ENCODE measurements at places on chromosomes 6 and 20.

GRCh38 chr6:16092140-16092539 lies 36.7 kb upstream of the MYLIP start:
- no peak for DNase-seq

GRCh38 chr6:31740397-31741223 lies 805 bp downstream of the MSH5 start:
- no peak for DNase-seq

- DNase-seq, result no peak
Measured at GRCh38 chr6:30879684-30880427, 4.5 kb upstream of the DDR1 start.

GRCh38 chr6:54846243-54846856 lies at the start of gene FAM83B:
FAM83B (plus strand) TSS chr6:54846771; CDS start chr6:54870247, 23,476 bp downstream.
- DNase-seq, result no peak

DNA sequence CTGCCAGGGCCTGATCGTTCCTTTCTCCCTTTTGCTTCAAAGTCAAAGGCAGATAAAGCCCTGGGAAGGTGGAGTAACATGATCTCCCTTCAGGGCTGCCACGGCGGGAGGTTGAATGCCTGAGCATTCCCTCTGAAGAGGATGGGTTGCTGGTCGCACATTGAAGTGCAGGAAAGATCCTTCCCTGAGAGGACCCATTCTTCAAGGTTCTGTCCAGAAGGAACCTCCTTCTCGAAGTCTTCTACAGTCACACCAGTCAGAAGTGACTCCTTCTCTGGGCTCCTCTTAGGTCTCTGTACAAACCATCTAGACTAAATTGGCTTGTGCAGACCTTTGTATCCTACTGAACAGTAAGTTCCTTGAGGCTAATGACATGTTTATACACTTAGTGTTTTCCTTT lies 192.6 kb upstream of the VGLL2 start:
- DNase-seq, result no peak

DNA sequence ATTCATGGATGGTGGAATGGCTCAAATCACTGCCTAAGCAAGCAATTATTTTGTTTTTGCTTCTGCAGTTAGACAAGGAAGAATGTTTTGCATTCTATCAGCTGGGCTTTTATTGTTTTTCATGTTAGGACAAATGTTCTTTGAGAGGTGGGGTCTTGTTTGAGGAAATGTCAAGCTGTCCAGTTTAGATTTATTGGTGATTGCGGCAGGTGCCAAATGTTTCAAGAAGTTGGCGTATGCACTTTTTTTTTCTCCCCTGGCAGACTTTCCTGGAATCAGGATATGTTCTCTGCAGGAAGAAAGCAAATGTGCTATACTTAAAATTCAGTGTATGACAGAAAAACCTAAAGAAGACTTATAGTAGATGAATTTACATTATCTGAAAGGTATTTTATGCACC lies 81.0 kb upstream of the JAG1 start:
- no peak for DNase-seq

DNA sequence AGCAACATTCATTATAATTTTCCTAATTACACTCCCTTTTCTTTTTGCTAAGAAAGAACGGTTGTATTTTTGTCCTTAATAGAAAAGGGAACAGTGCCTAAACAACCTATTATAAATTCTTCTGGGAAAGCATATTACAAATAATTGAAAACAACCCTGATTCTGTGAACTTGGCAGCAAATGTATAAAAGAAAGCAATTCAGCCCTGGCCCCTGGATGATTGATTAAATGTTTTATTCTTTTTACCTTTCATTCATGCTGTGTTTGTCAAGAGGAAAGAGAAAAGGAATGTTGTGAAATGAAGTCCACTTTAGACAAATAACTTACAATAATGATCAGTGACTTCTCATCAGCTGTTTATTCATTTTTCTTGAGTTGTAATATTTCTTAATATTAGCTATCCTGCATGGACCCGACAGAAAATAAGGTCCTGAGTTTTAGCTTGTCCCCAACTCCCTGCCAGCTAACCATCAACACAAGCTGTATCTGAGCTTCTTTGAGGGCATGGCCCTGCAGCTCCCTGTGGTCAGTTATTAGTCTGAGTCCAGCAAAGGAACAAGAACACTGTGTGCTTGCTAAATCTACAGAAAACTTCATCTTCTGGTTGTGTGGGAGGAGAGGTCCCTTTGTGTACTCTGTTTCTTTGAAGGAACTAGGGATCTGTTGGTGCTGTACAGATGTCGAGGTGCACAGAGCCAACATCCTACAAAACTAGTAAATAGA lies 248.2 kb downstream of the LAMA2 start:
- no peak for DNase-seq

GRCh38 chr6:14035874-14036273 lies 81.7 kb upstream of the CD83 start:
- no peak for DNase-seq

DNA sequence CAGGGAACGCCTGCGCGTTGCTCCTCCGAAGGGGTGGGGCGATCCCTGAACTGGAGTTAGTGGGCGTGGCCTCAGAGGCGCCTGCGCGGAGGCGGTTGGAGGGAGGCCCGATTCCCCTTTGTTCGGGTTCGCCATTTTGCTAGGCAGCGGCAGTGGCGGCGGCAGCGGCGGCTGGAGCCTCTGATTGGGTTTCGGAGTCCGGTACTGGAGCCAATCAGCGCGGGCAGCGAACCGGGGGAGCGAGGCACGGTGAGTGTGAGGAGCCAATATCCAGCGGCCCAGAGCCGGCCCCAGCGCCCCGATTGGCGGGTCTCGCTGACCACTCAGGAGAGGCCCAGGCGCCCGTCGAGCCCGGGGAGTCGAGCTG lies at the start of gene NFYA:
Gene NFYA, plus strand, starts transcription at position 139 of the 367 bp plus-strand sequence. CDS start 6,116 bp downstream, outside the sequence.
- DNase-seq, result peak; percentile 100

GRCh38 chr20:50518270-50518721 lies 8.1 kb downstream of the PTPN1 start:
- DNase-seq, result no peak

- no peak for DNase-seq
Measured at GRCh38 chr20:6401893-6402557, 279.2 kb upstream of the FERMT1 start.

- no peak for DNase-seq
Measured at GRCh38 chr6:3285049-3285639, 26.4 kb downstream of the PSMG4 start.

- no peak for DNase-seq
Measured at GRCh38 chr6:168663041-168663440, 222.1 kb downstream of the SMOC2 start.

DNA sequence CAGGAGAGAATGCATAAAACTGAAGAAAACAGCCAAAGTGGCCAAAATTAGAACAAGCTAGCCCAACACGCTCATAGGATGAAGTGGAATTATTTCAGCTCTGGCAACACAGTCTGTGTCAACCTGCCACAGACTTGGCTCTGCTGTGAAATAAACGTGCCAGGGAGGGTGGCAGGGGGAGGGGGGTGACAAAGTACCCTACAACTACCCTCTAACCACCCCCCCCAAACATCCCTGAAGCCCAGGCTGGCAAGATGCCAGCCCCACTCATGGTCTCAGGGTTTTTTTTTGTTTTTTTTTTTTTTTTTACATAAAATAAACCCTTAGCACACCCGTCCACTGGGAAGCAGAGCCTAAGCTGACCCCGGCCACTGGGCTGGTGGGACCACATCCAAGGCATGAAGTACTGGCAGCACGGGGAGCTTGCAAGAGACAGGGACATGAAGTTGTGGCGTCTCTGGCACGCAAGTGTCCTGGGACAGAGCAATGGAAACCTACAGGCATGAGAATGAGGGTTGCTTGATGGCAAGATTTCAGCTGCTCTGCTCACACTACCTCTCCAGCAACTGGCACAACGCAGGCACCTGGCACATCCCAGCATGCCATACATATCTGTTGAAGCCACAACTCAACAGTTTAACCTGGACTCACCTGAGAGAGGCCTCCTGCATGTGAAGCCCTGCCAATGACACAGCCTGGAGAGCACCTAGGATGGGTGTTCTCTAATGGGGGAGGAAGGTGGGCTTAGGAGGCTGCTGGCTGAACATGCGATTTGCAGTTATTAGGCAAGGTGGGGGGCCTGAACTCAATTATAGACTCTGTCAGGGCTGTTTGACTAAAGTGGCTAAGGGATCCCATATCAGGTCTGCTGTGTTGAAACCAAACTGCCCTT lies 76.4 kb downstream of the TRAM2 start:
- no peak for DNase-seq

GRCh38 chr20:44050925-44051660 lies 135.9 kb downstream of the JPH2 start:
- DNase-seq, result no peak

- DNase-seq, result no peak
Measured at GRCh38 chr20:63083831-63084562, 77.2 kb upstream of the BHLHE23 start.

- no peak for DNase-seq
Measured at GRCh38 chr20:50258790-50259483, 68.3 kb downstream of the CEBPB start.

DNA sequence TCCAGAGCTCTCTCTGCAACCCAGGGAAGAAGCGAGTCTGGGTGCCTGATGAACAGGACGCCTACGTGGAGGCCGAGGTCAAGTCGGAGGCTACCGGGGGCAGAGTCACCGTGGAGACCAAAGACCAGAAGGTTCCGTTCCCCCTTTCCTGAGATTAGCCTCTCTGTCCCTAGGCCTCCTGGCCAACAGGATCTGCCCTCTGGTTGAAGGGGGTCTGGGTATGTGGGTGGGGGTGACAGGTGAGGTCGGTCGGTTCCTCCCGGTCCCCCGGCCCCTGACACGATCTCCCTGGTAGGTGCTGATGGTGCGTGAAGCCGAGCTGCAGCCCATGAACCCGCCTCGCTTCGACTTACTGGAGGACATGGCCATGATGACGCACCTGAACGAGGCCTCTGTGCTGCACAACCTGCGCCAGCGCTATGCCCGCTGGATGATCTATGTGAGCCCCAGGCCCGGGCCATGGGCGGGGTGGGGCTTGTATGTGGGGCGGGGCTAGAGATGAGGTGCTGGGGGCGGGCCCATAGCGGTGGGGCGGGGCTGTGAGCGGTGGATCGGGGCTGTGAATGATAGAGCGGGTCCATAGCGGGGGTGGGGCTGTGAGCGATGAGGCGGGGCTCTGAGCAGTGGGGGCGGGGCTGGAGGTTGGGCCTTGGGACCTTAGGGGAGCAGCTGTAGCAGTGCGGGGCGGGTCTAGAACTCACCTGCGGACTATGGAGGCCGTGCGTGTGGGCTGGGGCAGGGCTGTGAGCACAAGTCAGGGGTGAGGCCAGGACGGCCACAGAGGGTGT lies 23.9 kb downstream of the MYH7B start:
- DNase-seq, result no peak

DNA sequence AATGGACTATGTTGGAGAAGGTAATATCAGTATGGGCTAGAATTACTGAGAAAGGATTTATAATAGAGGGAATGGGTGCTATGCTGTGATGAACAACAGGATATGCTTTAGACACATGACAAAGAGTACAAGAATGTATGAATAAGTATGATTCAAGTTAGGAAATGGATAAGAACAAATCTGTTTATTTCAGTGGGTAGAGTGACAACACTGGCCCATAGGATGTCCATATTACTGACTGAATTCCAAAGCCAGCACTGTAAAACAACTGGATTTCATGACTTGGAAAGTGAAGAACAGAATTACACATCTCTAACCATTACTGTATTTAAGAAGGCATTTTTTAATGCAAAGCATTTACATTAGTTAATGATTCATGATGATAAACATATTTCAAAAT lies 35.9 kb downstream of the EPM2A start:
- no peak for DNase-seq

DNA sequence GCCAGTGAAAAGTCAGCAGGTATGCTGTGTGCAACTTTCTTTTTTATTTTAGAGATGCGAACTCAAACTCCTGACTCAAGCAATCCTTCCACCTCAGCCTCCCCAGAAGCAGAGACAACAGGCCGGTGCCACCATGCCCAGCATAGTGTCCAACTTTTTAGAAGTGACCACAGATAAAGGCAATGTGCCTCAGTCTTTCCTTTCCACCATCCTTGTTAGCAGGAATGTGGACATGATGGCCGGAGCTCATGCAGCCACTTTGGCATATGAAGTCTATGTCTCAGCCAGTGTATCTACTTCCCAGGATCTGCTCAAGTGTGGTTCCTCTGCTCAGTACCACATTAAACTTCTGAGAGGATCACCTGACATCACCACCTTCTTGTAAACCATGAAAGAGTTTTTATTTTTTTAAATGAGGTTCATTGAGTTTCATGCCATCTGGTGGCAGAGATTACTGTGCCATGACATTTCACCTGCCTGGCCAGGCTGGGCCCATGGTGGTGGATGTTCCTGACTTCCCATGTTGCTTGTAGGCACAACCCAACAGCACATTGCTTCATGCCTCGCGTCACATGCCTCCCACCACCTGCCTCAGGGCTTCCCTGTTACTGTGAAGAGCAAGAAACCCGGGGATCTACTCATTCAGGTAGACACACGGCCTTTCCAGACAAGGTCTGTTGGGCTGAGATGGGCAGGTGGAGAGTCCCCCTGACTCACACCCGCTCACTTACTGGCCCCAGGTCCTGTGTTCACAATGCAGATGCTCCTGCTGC lies 216.5 kb downstream of the LY86 start:
- no peak for DNase-seq

GRCh38 chr6:166655251-166655650 lies 28.2 kb upstream of the RPS6KA2 start:
- no peak for DNase-seq

- DNase-seq, result no peak
Measured at GRCh38 chr6:15480525-15480924, 182.3 kb downstream of the DTNBP1 start.

- DNase-seq, result no peak
Measured at GRCh38 chr6:46915866-46916265, 5.9 kb downstream of the ADGRF5 start.

DNA sequence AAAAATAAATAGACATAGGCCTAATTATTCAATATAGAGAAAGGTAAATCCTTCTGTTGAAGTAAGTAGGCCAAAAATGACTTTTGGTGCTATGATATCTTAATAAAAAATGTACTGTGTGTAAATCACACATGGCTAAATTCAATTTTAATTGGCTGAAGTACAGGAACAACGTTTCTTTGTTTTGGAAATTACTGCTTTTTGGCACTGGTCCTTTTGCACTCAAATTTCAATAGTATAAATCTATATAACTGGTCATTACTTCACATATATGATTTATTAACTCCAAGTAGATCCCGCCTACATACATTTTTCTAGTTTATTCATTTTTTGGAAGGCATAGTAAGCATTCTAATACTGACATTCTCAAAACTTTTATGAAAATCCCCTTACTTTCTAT lies 114.5 kb downstream of the RALGAPA2 start:
- DNase-seq, result no peak

- no peak for DNase-seq
Measured at GRCh38 chr6:27078734-27079357, 168.7 kb upstream of the PRSS16 start.

GRCh38 chr20:25178563-25179438 lies 16.7 kb upstream of the ENTPD6 start:
- no peak for DNase-seq

- no peak for DNase-seq
Measured at GRCh38 chr6:168041928-168042327, 37.1 kb downstream of the FRMD1 start.

Measured in esophagus squamous epithelium (tissue), 5 donors.